Tibial nerve (tissue), 4 donors: ENCODE measurements at places on chromosomes 13 and 19. TPM values are rescaled to one million over a fixed set of nuclear protein-coding genes. Genes with fewer than 3 reads are reported as not detected.

The ZSWIM9 gene
- total RNA-seq: 7.3 TPM

The LILRA1 gene
- 3.5 TPM for total RNA-seq

The ZC3H13 gene
- total RNA-seq: 34.7 TPM

The CABP5 gene
- not detected for total RNA-seq

The ZNF432 gene
- total RNA-seq: 18.4 TPM

The PLA2G4C gene
- 21.0 TPM for total RNA-seq

The STAP2 gene
- 3.1 TPM for total RNA-seq

The RFXANK gene
- total RNA-seq: 61.0 TPM

The ACER1 gene
- not detected for total RNA-seq

The CCDC122 gene
- 5.7 TPM for total RNA-seq

The METTL21C gene
- not detected for total RNA-seq

The PPM1N gene
- 0.60 TPM for total RNA-seq

The MVB12A gene
- 48.6 TPM for total RNA-seq

The ZNF160 gene
- total RNA-seq: 38.9 TPM

The ZNF253 gene
- total RNA-seq: 9.0 TPM

The SELENOV gene
- not detected for total RNA-seq

The DCLK1 gene
- total RNA-seq: 21.3 TPM

The CYP2A6 gene
- total RNA-seq: not detected

The GPC6 gene
- 34.5 TPM for total RNA-seq

The TINCR gene
- 7.5 TPM for total RNA-seq

The LAIR2 gene
- total RNA-seq: not detected

The WBP4 gene
- 27.1 TPM for total RNA-seq

The FCER2 gene
- 0.90 TPM for total RNA-seq

The ZNF677 gene
- 28.2 TPM for total RNA-seq

The FFAR1 gene
- total RNA-seq: not detected

The ZNF460 gene
- 79.5 TPM for total RNA-seq

The ZSCAN4 gene
- total RNA-seq: not detected

The URAD gene
- total RNA-seq: not detected

The PCDH20 gene
- 0.21 TPM for total RNA-seq

The SLAIN1 gene
- total RNA-seq: 3.5 TPM

The CLIP3 gene
- total RNA-seq: 44.7 TPM

The ZNF382 gene
- total RNA-seq: 9.6 TPM

The SIGLEC8 gene
- 0.90 TPM for total RNA-seq

The MEIS3 gene
- total RNA-seq: 13.8 TPM

The INSR gene
- total RNA-seq: 212 TPM

The ZNF418 gene
- total RNA-seq: 6.1 TPM

The SERP2 gene
- 17.7 TPM for total RNA-seq

The MAP4K1 gene
- total RNA-seq: 9.9 TPM

The MAG gene
- 49.6 TPM for total RNA-seq

The BSPH1 gene
- not detected for total RNA-seq

The ZNF625 gene
- 8.1 TPM for total RNA-seq

The ZNF560 gene
- not detected for total RNA-seq
